ENCODE measurements at places on chromosomes 16 and 17.
A peak's percentile ranks its signal among the peaks of the same experiment; 100 is the strongest.

GRCh38 chr17:8087075-8087951 is at the start of gene ALOX12B:
TSS of gene ALOX12B (minus strand) at chr17:8087716. CDS start at chr17:8087442, 274 bp downstream.
- no peak for DNase-seq

GRCh38 chr17:56130631-56131030 is 22.6 kb upstream of the ANKFN1 start:
- no peak for DNase-seq

DNA sequence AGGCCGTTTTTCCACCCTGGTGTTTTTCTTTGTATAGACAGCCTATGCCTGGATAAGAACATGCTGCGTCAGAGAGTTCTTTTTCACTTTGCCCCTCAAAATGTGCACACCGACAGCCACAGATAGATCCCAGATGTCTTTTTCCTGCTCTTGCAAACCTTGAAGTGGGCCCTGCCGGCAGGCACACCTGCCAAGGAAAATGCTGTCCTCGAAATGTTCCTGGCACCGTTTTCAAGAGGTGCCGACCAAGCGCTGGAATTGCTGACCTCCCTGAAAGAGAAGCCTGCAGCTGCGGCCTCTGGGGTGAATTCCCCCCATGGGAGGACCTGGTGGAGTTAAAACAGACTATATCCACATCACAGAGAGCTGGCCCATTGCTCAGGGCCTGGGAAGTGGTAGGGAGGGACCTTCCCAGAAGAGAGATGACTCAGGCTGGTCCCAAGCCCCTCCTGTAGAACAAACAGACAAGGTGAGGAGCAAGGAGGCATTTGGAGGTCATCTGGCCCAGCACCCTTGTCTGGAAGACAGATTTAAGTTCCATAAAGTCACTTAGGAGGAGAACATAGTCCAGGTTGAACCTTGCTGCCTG is 668.1 kb downstream of the MAF start:
- DNase-seq = no peak

- DNase-seq = peak; percentile 90
These were observed 1.6 kb downstream of the IFT140 start for GRCh38 chr16:1610071-1610898.

GRCh38 chr17:10271106-10271562 is 72.7 kb upstream of the GAS7 start:
- no peak for DNase-seq

DNA sequence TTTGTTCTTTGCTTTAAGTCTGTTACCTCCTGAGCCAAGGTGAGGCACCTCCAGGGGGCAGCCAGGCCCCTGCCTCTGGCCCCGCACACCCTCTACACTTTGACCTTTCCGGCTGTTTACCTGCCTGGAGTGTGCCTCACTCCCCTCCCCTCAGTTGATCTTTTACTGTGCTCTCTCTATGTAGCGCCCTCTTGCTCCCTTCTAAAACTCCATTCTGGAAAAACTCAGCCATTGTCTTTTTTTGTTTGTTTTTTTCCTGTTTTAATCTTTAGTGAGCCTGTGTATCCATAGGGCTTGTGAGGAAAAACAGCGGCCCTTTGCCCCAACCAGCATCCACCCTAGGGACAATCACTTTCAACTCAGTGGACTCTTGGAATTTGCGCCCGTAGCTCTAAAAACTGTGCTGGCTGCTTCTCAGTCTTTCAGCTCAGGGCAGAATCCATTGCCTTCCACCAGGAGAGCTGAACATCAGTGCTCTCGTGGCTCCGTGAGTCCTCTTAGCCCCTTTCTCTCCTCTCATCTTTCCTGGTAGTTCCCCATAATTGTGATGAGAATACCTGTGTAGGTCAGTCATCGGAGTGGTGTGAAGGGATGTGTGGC is 4.3 kb downstream of the AMDHD2 start:
- DNase-seq = no peak

- DNase-seq = no peak
These were observed 195.3 kb upstream of the RPL38 start for GRCh38 chr17:74008196-74008595.

DNA sequence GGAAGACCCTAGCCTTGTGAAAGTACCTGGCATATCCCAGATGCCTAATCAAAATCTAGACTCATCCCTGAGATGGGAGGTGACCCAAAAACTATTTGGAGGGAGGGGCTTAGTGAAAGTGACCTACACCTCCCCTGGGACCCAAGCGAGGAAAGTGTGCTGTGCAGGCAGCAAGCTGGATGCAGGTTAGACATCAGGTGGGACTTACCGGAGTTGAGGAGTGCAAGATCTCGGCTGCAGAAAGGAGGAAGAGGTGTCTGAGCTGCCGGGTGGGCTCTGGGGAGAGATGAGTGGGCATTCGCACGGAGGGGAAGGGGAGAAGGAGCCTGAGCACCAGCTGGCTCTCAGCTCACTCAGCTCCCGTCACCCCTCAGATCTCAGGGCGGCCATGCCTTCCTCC is 10.3 kb upstream of the SBK1 start:
- DNase-seq = no peak

- no peak for DNase-seq
These were observed 386.0 kb downstream of the SLC39A11 start for GRCh38 chr17:72706396-72706981.

DNA sequence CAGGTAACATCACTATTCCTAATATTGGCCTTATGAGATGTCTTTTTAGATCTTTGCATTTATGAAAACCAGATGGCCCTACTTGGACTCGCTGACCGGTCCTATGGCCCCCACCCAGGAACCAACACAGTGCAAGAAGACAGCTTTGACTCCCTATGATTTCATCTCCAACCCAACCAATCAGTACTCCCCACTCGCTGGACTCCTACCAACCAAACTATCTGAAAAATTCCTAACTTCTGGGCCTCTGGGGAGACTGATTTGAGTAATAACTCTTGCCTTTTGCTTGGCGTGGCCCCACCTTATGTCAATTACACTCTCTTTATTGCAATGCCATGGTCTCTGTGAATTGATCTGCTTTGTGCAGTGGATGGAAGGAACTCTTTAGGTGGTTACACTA is 828.9 kb downstream of the CDH11 start:
- no peak for DNase-seq

DNA sequence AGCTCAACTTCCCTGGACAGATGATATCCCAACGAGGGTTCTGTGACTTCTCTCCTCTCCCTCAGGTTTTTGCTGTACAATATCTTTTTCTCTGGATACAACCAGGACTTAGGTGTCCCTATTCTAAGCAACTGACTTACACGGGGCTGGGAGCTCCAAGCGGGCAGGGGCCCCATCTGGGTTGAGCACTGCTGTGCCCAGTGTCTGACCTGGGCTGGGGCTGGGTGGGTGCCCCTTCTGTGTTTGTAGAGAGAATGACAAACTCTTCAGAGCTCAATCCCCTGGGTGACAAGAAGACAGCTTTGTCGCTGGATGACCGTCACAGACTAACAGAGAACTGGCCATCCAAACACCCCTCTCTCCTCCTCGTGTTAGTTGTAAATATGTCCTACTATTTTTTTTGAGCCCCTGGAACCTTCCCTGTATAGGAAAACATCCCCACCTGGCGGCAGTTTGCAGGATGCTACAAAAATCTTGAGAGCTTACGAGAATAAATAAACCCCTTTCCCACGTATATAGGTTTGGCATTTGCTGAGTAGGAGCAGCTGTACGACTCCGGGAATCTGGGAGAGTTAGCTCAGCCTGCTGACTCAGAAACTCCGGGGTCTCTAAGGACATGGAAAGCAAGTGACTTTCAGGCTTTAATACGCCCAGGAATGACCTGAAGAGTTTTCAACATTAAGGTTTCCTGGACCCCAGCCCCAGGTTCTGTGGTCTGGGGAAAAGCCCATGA is 23.7 kb upstream of the RCVRN start:
- DNase-seq = no peak

DNA sequence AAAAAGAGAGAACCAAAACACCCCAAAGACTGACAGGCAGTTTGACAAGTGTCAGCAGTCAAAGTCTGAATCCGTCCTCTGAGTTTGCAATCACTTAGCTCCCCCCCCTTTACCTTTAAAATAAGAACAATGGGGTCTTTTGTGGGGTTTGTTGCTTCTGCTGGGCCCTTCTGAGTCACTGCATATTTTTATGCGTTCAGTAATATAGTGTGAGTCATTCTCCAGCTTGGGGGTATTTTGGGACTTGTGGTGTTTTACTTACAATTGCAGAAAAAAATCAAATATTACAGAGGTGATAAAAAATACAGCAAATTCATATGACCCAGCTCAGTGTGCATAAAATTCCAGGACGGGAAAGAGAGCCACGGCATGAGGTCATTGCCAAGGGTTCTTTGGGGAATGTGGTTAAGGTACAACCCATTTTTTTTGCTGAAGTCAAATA is 120.1 kb downstream of the CYLD start:
- no peak for DNase-seq

DNA sequence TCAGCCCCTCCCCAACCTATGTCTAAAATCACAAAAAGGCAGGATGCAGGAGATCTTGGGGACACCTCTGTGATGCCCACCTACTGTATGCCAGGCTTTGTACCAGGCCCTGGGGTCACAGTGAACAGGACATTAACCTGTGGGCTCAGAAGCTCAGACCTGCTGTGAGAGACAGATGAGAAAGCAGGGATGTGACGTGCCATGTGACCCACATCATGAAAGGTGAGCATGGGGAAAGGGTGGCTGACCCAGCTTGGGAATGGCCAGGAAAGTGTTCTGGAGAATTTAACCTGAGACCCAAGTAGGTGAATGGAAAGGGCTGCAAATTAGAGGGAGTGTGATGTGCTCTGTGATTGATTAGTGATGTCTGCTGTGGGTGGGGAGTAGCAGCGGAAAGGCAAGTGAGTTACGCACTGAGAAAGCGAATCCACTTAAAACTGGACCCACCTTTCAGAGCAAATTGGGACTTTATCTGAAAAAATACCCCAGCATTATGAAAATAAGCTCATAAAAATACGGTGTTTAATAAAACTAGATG is 132.2 kb downstream of the IRF8 start:
- no peak for DNase-seq

- no peak for DNase-seq
These were observed 14.7 kb upstream of the FAM83G start for GRCh38 chr17:19019041-19019941.

GRCh38 chr16:10979717-10980601 is 35.6 kb downstream of the CLEC16A start:
- no peak for DNase-seq

- no peak for DNase-seq
These were observed 33.0 kb downstream of the DCAKD start for GRCh38 chr17:45018514-45018847.

GRCh38 chr17:29595107-29595942 is 2.4 kb downstream of the ANKRD13B start:
- no peak for DNase-seq

GRCh38 chr17:19304209-19304608 is 58.3 kb downstream of the B9D1 start:
- no peak for DNase-seq

DNA sequence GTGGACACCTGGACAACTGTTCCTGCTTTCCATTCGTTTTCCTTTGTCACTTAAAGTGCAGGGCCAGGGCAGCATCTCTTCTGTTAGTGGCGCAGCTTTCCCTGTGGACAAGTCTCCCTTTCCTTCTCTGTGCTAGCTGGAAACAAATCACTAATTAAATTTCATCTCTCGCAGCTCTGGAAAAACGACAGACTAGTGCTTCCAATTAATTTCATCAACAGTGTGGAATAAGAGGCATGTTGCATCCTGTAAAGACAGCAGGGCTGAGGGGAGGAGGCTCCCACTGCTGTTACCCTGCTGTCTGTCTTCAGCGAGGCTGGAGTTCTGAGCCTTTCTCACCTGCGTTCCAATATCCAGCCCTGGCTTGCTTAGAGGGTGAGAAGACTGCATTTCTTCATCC is 352.1 kb upstream of the HSBP1 start:
- DNase-seq = no peak

- DNase-seq = no peak
These were observed 80.9 kb upstream of the STAC2 start for GRCh38 chr17:39306509-39307212.

DNA sequence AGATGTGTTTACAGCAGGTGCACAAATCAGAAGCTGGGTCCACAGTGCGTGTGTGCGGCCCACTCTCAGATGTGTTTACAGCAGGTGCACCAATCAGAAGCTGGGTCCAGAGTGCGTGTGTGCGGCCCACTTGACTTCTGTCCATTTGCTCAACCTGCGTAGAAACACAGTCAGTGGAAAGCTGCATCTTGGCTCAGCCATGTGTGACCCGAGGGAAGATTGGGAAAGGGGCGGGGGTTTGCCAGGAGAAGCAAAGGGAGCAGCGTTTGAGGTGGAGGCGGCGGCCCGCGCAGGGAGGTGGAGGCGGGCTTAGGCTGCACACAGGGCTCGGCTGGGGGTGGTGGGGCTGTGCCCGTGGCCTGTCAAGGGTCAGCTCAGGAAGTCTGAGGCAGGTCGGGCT is 4.3 kb downstream of the CTU2 start:
- DNase-seq = no peak

DNA sequence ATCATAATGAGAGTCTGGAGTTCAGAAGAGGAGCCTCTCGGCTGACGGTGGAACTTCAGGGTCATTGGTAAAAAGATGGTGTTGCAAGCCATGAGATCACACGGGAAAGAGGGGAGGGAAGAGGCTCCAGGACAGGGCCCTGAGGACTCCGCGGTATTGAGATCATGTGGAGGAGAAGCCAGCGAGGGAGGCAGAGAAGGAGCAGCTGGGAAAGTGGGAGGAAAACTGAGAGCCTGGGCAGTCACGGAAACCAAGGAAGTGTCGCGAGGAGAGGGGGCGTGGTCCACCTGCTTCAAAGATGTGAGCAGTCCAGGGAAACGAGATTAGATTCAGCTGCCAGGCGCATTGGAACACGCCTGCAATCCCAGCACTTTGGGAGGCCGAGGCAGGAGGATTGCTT is 27.7 kb upstream of the SBK1 start:
- no peak for DNase-seq

- peak; percentile 61 for DNase-seq
These were observed 634 bp downstream of the KANSL1 start for GRCh38 chr17:46192439-46193150.

GRCh38 chr16:81314603-81315270 is at the start of gene GAN:
TSS of gene GAN (plus strand) at chr16:81314962. CDS start at chr16:81315114, 152 bp downstream.
- peak; percentile 88 for DNase-seq

DNA sequence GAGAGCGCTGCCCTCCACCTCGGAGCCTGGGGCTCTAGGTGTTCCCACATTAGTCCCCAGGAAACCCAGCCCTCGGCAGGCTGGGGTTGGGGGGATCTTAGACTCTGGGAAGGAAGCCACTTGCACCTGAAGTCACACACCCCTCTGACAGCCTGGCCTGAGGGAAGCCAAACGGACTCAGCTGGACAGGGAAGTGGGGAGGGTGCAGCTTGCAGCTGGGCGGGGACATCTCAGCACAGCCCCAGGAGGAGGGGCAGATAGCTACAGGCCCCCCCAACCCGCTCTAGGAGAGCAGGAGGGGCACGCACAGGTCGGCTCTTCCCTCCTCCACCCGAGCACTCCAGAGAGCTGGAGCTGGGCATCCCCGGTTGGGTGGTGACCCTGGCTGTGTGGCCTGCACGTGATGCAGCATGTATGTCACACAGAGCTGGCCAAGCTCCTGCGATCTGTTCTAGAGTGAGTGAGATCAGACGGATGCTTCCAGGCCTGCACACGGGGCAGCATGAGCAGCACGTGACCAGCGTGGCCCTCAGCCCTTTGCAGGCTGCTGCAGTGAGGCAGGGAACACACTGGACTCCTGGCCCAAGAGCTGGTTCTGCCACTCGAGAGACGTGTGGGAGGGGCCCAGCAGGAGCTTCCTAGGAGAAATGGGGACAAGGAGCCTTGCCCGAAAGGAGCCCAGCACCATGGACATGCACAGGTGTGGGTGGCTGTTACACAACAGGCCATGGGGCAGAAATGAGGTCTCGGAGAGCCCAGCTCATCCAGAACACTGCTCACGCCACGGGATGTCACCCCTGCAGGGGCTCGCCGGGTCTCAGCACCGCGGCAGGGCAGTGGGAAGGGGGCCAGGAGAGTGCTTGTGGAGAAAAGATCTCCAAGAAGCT is 15.4 kb downstream of the KIFC3 start:
- DNase-seq = no peak
